ENCODE measurements at places on chromosomes 12 and 14.

DNA sequence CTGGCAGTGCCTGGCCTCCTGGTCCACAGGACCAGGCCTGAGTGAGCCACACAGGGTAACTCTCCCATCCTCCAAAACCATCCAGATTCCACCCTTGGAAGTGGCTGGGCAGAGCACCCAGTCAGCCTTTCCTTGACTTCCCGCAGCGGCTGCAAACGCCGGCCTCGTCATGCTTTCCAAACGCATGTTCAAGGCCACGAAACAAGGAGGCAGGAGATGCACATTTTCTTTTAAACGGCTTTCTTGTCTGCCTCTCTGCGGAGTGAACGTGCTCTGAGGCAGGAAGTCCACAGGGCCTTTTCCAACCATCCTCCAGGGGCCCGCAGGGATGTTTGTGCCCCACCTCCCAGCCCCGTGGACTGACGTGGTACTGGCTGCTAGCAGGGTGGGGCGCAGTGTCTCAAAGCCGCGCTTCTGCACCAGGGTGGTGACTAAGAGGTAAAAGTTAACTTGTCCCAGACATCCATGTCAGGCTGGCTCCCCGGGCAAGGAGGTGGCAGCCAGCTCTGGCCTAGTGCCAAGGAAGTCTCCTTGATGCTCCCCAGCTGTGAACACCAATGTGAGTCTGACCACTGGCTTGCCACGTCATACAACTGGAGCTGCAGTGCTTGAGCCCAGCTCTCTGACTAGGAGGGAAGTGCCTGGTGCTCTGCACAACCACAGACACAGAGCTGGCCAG lies 45.0 kb downstream of the KCNA5 start:
- no peak for DNase-seq

DNA sequence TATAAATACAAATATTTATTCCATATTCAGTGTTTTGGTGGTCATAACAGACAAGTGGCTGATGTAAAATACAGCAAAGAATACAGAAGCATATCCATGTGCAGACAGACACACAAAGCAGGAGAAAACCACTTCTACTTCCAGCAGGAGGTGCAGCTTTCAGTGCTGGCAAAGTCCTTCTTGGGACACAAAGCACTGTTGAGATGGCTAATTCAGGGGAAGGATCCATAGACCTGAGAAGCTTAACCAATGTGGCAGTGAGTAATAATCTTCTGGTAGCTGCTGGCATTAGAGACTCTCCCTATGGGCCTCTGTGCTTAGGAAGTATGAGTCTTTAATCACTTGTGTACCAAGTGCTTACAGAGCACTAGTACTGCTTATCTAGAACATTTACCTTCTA lies 26.8 kb downstream of the AMN1 start:
- no peak for DNase-seq

- no peak for DNase-seq
Observed at GRCh38 chr12:67531501-67531900, 117.0 kb upstream of the DYRK2 start.

- no peak for DNase-seq
Observed at GRCh38 chr14:53391631-53392285, 238.6 kb upstream of the DDHD1 start.

DNA sequence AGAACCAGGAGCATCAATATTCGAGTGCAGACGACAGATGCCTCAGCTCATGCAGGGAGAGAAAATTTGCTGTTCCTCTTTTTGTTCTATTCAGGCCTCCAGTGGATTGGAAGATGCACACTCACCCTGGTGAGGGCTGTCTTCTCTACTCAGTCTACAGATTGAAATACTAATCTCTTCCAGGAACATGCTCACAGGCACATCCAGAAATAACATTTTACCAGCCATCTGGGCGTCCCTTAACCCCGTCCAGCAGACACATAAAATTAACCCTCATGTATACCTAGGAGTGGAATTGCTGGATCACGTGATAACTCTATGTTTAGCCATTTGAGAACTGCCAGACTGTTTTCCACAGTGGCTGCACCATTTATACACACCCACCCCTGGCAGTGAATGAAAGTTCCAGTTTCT lies 4.5 kb upstream of the OAS2 start:
- no peak for DNase-seq

DNA sequence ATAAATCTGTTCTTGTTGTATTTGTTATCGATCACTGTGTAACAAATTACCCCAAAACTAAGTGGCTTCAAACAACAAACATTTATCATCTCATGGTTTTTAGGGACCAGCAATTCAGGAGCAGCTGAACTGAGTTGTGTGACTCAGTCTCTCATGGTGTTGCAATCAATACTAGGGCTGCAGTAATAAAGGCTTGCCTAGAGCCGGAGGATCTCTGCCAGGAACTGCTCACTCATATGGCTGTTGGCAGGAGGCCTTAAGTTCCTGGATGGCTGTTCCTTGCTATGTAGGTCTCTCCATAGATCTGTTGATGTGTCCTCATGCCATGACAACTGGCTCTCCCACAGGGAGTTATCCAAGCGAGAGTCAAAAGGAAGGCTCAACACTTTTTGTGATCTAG lies 3.8 kb upstream of the PSMC6 start:
- no peak for DNase-seq

GRCh38 chr14:89773151-89773550 lies 181.4 kb downstream of the EFCAB11 start:
- no peak for DNase-seq

DNA sequence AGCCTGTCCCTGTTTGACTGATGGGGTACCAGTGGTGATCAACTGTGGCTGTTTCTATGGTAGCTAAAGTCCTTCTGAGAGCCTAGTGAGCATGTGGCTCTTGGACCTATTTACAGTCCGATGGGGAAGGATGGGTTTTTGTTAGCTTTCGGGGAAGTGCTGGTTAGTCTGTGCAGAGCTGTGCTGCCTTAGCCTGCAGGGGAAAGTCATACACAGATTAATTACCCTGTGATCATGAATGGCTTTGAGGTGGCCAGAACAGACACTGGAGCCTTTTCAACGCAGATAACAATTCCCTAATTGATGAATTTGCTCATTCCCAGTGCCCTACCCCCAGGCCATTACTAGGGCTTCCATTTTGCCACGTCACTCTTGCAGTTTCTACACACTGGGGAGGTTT lies 99.7 kb downstream of the WSCD2 start:
- DNase-seq = no peak
